CD4-positive, alpha-beta T cell treated with Interleukin-10 for 1 hour (primary cell): ENCODE measurements at places on chromosomes 3 and 15.
A peak's percentile ranks its signal among the peaks of the same experiment; 100 is the strongest.

GRCh38 chr3:74214286-74214685 lies 400.2 kb downstream of the CNTN3 start:
- DNase-seq: no peak

- DNase-seq: no peak
These were observed 14.0 kb downstream of the DAPK2 start for GRCh38 chr15:64032329-64032728.

DNA sequence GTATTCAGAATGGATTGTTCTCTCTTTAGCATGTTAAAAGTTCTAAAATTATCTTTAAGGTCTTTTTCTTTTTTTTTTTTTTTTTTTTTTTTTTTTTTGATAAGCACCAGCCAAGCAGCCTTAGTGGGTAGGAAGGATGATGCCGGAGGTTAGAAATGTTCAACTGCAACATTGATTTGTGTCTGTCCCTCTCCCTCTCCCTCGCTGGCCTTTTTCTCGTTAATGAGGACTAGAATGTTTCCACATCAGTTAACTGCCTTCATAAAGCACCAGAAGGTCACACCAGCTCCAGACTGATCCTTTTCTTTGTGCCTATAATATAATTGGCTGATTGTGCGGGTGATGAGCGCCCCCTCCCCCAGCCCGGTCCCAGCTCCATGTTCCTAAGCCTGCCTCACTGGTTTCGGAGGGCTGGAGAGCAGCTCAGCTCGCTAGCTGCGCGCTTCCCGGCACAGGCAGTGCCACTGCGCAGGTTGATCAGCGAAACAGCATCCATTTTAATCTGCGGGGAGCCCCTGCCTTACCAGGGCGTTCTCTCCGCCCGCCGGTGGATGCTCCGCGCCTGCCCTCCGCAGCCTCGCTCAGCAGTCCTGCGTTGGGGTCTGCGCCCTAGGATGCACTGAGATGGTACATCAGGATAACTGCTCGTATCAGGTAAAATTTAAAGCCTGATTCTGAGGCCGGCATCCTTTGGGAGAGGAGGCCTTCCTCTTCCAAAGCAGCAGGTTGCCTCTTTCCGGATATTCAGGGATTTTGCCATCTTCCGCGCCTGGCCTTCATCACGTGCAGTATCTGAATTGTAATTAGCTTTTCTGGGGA lies 148.9 kb upstream of the IL12A start:
- no peak for DNase-seq

DNA sequence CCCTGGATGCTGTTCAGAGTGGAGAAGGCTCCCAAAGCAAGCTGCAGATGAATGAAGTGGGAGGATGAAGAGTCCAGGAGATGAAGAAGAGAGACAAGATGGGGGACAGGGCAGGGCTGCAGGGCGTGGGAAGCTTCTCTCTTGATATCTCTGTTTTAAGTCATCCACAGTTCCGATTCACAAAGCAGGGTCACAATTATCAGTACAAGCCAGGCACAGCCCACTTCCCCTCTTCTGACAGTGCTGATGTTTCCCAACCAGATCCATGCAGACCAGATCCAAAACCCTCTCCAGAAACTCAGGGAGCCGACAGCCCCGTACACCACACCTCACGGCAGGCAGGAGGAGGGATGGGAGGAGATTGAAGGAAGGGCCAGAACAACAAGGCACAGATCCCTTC lies 31.1 kb downstream of the NTRK3 start:
- no peak for DNase-seq

DNA sequence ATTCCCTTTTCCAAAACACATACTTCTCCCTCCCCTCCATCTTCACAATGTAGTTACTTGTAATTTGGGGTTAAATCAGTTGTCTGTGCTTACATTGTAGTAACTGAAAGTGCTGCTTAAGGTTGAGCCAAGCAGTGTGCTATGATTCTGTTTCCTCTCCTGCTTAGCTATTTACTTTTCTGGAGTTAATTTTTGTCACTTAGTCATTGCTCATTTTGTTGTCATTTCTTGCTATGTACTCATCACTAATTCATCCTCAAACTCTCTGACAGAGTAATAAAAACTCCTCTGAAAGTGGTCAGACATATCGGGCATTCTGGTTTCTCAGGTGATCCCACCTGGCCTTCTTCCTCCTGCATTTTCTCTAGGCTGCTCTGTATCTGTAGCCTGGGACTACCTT lies 80.7 kb downstream of the PPARG start:
- DNase-seq: no peak

DNA sequence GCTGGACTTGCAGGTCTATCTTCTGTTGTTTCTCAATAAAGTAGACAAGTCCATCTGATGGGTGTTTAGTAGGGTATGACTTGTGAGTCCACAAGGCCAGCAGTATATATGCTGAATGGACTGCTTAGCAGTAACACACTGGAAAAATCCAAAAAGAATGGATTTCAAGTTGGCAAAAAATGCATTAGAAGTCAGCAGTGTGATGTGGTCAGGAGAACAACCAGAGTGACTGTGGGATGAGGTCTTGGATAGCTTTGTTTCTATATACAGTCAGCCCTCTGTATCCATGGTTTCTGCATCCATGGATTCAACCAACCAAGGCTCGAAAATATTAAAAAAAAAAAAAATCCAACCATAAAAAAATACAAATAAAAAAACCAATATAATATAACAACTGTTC lies 55.8 kb downstream of the LPP start:
- no peak for DNase-seq

DNA sequence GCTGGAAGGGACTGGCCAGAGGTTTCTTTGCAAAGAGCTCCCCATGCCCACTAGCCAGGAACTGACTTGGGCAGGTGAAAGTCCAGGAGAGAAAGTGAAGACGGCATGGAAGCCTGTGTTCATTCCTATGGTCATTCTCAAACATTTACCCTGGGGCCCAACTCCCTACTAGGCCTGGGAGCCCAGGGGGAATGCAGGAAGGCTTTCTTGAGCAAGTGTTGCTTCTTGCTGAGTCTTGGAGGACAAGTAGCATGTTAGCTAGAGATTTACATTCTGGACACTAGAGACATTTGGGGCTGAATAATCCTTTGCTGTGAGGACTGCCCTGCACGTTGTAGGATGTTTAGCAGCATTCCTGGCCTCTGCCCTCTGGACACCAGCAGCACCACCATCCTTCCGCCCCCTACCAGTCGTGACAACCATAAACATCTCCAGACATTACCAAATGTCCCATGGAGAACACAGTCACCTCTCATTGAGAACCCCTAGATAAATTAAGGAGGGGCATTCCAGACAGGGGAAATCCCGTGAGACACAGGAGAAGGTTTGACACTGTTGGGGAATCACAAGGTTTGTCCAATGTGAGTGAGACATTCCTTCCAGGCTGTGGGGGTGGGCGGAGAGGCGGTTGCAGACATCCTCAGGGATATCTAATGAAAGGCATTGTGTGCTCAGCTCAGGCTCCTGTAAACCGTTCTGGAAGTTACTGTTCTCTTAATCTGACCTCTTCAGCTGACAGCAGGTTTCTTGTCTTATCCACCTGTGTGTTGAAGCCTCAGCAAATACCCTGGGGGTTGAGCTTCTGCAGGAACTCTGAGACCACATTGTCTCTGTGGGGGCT lies 236.2 kb downstream of the TLE3 start:
- DNase-seq: no peak

- DNase-seq: peak; percentile 27
These were observed 84.7 kb downstream of the SEC22A start for GRCh38 chr3:123286308-123287023.

GRCh38 chr3:14897266-14897665 lies 50.1 kb upstream of the NR2C2 start:
- DNase-seq: no peak

DNA sequence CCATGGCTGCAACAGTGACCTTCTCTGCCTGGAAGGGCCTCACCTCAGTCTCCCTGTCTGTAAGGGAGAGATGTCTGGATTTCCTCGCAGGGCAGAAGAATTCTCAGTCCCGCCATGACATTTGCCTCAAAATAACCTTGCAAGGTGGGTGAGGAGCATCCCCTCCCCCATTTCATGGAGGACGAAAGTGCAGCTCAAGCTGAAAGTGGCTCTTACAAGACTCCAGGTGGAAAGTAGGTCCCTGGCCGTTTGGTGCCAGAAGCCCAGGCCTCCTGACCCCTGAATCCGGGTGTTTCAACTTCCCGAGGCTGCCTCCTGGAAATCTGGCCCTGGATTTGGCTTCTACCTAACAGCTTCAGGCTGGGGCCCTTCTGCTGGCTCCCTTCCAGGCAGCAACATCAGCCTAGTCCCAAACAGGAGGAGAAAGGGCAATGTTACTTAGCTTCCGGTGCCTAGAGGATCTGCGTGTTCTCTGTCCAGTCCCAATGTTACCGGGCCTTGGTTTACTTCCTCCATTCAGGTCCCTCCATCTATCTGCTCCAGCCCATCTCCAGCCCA lies 769 bp upstream of the CSPG4 start:
- DNase-seq: no peak

GRCh38 chr3:128555841-128556240 lies 62.8 kb upstream of the GATA2 start:
- DNase-seq: no peak

DNA sequence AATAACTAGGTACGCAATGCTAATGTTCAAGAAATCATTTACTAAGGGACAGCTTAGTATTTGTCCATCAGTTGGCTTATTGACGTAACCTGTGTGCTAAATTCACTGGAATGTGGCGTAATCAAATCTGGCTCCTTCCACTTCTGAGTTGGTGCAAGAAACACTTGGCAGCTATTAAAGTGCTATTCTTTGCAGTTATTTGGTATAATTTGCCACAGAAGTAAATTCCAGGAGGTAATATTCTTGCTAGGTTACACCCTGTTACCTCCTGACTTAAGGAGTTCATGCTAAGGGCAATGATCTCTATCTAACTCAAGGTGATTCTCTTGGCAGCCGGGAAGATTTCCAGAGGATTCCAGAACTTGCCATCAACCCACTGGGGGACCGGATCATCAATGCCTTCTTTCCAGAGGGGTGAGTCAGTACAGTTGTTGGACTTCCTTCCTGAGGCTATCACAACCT lies 25.5 kb downstream of the CHP1 start:
- DNase-seq: no peak

DNA sequence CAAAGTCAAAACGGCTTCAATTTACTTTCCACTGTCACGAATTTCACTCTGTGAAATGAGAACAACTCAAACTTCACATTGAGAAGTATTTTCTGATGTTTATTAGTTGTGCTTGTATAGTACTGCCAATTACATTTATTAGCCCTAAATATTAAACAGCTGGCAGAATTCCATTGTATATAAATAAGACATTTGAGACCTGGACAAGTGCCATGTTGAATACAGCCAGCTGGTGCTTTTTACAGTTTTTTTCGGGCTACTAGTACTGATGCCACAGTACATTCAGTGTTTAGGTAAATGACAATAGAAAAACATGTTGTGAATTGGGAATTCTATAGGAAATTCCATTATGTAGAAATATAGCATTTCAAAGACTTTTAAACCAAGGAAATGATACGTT lies 79.0 kb downstream of the EPHA3 start:
- no peak for DNase-seq

DNA sequence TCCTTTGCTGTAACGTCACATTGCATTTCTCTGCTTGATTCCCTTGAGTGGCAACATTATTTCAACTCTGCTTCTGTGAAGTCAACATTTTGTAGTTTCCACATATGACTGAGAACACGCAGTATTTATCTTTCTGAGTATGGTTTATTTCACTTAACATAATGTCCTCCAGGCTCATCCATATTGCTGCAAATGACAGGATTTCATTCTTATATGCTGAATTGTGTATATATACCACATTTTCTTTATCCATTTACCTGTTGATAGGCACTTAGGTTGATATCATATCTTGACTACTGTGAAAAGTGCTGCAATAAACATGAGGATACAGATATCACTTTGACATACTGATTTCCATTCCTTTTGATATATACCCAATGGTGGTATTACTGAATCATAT lies 878.5 kb downstream of the PLOD2 start:
- no peak for DNase-seq

- no peak for DNase-seq
These were observed 7.7 kb downstream of the TUBGCP4 start for GRCh38 chr15:43378601-43379000.

- DNase-seq: no peak
These were observed 12.0 kb downstream of the MTMR10 start for GRCh38 chr15:30979457-30979856.

GRCh38 chr3:67462187-67462586 lies 192.2 kb downstream of the SUCLG2 start:
- no peak for DNase-seq

- no peak for DNase-seq
These were observed 276.7 kb upstream of the SGO1 start for GRCh38 chr3:20462723-20463122.

DNA sequence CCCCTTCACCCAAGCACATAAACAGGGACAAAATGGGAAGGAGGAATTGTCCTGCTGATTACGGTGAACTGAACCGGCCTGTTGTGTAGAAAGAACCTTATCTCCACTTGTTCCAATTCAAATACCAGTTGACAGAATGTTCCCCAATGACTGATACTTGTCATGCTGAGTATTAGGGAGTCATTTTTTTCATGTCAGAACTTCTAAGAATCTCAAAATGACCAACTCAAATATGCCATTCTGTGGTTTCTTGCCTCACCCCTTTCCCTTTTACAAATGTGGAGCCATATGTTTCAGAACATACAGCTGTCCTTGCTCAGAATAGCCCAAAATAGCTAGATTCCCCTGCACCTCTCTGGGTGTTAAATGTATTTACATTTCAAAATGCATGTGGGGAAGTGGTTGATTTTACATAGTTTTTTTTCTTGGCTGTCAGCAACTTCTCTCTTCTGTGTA lies 405.9 kb upstream of the TBL1XR1 start:
- no peak for DNase-seq

DNA sequence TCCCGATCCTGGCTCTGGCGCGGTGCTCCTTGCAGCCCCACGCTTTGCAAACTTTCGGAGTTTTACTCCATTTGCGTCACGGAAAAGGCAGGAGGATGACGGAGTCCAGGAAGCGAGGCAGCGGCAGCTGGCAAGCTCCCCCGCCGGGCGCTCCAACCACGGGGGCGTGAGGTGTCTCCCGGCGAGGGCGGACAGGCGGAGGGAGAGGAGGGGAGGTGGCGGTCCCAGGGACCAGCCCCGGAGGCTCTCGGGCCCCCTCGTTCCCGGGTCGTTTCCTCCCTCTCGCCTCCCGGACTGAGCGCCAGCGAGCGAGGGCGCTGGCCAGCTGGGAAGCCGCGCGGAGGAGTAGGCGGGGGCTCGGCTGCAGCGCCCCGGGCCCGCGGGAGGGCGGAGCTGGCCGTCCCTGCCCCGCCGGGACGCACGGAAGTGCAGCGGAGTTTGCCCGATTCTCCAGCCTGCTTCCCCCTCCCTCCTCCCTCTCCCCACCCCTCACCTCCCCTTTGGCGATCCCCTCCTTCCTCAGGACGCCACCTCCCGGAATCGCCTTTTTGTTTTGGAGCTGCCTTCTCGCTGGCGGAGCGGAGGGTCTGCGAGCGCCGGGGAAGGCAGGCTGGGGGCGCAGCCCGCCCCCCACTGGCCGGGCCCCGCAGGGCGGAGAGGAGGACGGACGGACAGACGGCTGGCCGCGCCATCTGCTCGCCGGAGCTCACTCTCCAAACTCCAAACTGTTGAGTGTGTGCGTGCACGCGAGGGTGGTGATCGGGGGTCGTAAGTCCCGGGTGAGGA lies at the start of gene SNX33:
Gene SNX33 (plus strand): TSS at position 543 of the 786 bp plus-strand sequence. CDS start 1,191 bp downstream, outside the sequence.
- peak; percentile 42 for DNase-seq
